Stimulated activated effector memory CD8-positive, alpha-beta T cell treated with anti-CD3 and anti-CD28 coated beads, Interleukin-12 subunit alpha, Interleukin-12 subunit beta, amount 100 ng/mL, for 72 hours (primary cell): ENCODE measurements at places on chromosomes 2 and 18.

DNA sequence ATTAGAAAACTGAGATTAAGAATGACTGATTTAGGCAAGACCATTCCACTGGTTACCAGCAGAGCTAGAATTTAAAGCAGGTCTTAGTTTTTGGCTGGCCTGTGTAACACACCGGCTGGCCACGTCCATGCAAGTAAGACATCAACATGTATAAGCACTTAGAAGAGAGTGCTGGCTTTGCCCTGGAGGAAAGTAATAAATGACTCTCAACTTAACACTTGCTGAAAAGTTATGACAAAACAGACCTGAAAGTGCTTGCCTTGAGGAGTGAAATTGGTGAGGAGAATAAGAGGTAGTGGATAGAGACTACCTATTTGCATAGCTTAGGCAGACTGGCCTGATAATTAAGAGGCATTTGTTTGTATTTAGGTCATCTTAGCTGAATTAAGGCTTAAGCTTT, 165.7 kb upstream of the KCNJ3 start:
- no peak for DNase-seq

DNA sequence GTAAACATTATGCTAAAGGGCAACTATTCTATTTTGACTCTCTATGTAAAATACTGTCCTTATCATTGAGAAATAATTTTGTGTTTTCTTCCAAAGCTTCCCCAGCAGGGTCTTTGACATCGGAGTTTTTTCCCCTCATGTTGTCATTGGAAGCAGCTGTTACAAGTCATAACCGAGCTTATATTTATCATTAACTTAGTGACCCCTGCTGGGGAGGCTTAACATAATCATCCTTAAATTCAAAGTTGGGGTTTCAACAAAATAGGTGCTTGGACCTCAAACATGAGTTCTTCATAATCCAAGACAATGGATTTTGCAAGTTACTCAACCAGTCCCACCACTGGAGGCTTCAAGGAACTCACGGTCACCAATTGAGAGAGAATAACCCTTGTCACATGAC, 330.9 kb downstream of the DCC start:
- DNase-seq: no peak

DNA sequence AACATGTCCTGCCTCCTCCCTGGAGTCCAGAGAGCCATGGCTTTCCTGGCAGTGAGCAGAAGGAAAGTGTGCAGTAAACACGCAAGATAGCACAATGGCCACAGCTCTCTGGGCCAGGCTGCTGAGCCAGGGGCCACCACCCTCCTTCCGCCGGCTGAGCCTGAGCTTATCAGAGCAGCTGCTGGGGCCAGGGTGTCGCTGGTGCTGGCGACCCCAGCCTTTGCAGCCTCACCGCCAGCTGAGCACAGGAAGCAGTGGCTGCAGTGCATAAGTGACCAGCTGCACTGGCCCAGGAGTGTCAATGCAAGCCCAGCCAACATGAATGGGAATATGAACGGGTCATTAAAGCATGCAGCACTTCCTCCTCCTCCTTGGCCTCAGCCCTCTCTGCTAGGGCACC, 172.0 kb downstream of the ZFP36L2 start:
- DNase-seq: no peak

DNA sequence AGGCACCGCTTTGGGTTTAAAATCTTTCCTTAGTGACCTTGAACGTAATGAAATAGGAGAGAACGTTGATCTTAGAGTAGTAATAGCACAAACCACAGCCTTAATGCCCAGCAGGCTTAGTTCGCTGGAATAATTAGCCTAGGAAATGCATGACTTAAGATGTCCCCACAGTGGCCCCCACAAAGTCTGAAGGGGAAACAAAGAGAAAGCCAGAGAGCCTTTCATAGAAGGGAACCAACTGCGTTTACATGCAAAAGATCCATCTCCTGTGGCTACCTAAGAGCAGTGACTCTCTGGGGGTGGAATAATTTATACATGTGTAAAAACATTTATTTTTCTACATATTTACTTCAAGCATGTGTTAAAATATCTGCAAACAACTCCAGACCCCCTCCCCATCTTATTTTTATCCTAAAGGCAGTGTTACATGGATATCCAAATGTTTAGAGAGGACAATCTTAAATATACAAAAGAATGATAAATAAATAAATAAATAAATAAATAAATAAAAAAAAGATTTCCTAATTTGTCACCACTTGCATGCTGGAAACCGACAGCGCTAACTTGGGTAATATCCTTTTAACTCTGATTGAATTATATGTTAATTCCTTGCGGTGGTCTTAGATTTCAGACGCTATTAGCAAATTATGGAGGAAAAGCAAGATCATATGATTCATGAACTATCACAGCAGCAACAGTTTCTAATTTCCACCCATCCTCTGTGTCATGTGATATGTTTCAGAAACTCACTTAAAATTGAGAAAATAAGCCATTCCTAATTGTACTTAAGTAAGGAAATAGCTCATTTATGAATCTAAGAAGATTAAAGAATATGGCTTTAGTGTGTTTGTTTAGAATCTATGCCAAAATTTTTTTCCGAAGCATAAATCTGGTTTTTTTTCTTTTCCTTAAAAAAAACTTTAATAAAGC, 23.4 kb upstream of the CYP1B1 start:
- no peak for DNase-seq

GRCh38 chr2:119233326-119234020, 9.8 kb downstream of the STEAP3 start:
- no peak for DNase-seq
